Endothelial cell (in vitro differentiated cells): ENCODE measurements at places on chromosomes 7 and 10. TPM values are rescaled to one million over a fixed set of nuclear protein-coding genes. Genes with fewer than 3 reads are reported as not detected.

DNA sequence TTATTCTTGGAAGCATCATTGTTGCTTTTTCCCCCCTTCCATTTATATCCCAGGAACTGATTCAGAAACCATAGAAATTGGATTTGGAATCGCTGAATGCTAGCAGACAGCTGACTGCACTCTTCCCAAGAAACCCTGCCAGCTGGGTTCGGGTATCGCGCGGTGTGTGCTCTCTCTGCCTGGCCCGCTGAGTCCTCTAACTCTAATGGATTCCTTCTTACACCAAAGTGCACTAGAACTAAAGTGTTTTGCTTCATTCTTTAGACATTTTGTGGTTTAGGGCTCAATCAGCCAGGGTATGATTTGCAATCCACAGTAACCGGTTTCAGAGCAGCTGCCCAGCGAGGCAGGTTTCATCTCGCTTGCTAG, 92.2 kb downstream of the EGFR start:
- H3K27me3 ChIP-seq, result peaks cover 5% of the 10 kb centered on the region
- no peaks in the 10 kb centered on the region for H3K36me3 ChIP-seq
- DNase-seq, result no peak
- no peaks in the 10 kb centered on the region for H3K4me1 ChIP-seq
- H3K27ac ChIP-seq, result no peak overlapping the region

Gene PDE1C
- 2.9 TPM for total RNA-seq

DNA sequence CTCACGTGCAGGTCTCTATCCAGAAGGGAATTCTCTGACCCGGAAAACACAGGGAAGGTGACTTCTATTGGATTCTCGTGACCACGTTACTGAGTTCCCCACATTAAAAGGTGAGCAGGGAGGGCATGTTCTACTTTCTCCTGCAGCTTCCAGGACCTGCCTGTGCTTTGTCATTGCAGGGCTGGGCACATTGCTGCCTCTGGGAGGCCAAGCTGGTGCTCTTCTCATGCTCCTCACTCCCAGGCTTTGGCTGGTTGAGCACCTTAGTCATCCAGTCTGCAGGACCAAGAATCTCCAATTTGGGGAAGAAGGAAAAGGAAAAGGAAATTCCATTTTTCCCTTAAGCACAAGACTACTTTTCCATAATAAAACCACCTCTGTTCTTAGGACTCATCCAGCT, 86.5 kb upstream of the TMEM72 start:
- H3K4me3 ChIP-seq, result no peak overlapping the region
- H3K4me1 ChIP-seq, result peaks cover 6% of the 10 kb centered on the region
- H3K36me3 ChIP-seq, result no peaks in the 10 kb centered on the region

DNA sequence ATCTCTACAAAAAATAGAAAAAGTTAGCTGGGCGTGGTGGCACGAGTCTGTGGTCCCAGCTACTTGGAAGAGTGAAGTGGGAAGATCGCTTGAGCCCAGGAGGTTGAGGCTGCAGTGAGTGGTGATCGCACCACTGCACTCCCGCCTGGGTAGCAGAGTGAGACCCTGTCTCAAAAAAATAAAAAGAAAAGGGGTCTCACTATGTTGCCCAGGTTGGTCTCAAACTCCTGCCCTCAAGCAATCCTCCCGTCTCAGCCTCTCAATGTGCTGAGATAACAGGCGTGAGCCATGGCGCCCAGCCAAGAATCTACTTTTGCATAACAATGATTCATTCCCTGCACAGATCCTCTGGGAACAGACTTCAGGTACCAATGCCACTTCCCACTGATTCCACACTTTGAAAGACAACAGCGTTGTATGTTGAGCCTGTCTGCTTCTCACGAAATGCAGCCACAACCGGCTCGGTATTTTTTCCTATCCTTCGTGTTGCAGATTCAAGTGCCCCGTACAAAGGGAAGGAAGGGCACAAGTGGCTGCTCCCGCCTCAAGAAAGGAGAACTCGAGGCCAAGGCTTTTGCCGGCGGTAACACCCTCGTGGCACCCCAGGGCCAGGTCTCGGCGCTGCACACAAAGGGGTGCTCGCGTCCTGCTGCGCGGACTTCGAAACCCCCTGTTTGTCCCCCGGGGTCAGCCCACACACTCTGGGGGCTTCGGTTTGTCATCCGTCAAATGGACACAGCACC, 745 bp downstream of the DAGLB start:
- H3K4me1 ChIP-seq, result peaks cover 7% of the 10 kb centered on the region
- H3K27me3 ChIP-seq, result peaks cover 7% of the 10 kb centered on the region
- H3K4me3 ChIP-seq, result peak overlapping the region; percentile 96
- H3K27ac ChIP-seq, result peak overlapping the region; percentile 40
- peak; percentile 31 for DNase-seq
- H3K36me3 ChIP-seq, result peaks cover 14% of the 10 kb centered on the region

- DNase-seq, result no peak
- no peaks in the 10 kb centered on the region for H3K36me3 ChIP-seq
- H3K27ac ChIP-seq, result no peak overlapping the region
- H3K27me3 ChIP-seq, result peaks cover 4% of the 10 kb centered on the region
- no peak overlapping the region for H3K4me3 ChIP-seq
- H3K4me1 ChIP-seq, result no peaks in the 10 kb centered on the region
Observed at GRCh38 chr7:46461334-46461777, 540.3 kb upstream of the IGFBP3 start.

Gene ZNF438
- total RNA-seq, result 4.3 TPM
